ENCODE measurements at places on chromosomes 12 and 14.

DNA sequence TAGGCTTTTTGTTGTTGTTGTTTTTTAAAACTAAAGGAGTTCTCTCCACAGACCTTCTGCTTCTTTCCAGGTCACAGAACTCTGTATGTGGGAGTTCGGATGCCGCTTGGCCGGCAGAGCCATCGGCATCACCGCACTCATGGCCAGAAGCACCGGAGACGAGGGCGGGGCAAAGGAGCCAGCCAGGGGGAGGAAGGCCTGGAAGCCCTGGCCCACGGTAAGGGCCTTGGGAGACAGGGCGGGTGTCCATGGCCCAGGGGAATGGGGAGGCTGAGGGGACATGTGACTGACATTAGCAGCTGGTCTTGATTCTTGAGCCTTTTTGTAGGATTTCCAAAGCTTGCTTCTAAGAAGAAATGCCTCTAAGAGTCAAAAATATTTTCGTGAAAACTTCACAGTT is 26.2 kb downstream of the SLC4A8 start:
- DNase-seq: no peak

DNA sequence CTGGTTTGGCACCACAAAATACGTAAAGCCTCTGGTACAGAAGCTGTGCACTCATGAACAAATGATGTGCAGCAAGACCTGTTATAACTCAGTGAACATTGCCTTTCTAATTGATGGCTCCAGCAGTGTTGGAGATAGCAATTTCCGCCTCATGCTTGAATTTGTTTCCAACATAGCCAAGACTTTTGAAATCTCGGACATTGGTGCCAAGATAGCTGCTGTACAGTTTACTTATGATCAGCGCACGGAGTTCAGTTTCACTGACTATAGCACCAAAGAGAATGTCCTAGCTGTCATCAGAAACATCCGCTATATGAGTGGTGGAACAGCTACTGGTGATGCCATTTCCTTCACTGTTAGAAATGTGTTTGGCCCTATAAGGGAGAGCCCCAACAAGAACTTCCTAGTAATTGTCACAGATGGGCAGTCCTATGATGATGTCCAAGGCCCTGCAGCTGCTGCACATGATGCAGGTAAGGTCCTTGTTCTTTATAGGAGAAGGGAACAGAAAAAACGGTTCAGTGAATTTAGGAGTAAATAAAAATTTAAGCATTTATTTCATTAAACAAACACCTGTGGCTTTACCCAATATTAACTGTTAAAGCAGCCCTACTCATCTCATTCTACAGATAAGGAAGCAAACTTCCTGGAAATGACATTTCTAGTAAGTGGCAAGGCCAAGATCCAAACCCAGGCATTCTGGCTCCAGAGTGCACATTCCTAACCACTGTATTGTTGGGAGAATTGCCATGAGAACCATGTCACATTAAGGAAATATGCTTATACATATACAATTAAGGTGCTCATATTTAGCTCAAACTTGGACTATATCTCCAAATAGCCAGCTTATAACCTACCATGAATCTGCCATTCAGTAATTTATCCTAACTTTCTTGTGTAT is 11.7 kb downstream of the COCH start:
- DNase-seq: no peak

GRCh38 chr14:60332869-60333268 is 83.8 kb downstream of the PPM1A start:
- no peak for DNase-seq

GRCh38 chr12:32273063-32273522 is 126.3 kb upstream of the FGD4 start:
- DNase-seq: peak; percentile 59

- no peak for DNase-seq
Observed at GRCh38 chr12:88471331-88472045, 108.8 kb downstream of the KITLG start.

Data from activated CD4-positive, alpha-beta T cell treated with anti-CD3 and anti-CD28 coated beads for 36 hours (primary cell).